ENCODE measurements at places on chromosomes 7 and 10.

DNA sequence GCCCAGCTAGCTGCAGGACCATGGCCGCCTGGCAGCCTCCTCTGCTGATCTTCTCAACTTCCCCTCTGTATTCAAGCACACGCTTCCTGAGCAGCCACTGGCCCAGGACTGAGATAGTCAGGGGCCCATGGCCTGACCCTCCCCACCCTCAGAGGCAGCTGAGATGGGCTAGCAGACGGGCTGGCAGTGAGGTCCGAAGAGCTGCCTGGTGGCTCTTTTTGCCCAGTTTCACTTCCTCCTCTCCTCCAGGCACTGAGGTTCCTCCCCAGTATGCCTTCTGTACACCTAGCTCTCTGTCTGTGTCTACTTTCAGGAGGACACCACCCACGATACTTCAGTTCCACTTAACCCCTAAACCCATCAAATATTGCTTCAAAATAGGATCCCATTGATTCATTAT is 395.6 kb downstream of the TNS3 start:
- DNase-seq = no peak

GRCh38 chr10:71734797-71735196 is 15.2 kb upstream of the C10orf105 start:
- DNase-seq = no peak

GRCh38 chr7:55086413-55087201 is 67.8 kb downstream of the EGFR start:
- DNase-seq = peak; percentile 81

- peak; percentile 7 for DNase-seq
Measured at GRCh38 chr10:23293145-23293724, 51.4 kb downstream of the C10orf67 start.

GRCh38 chr7:83305027-83305426 is 142.3 kb upstream of the PCLO start:
- no peak for DNase-seq

DNA sequence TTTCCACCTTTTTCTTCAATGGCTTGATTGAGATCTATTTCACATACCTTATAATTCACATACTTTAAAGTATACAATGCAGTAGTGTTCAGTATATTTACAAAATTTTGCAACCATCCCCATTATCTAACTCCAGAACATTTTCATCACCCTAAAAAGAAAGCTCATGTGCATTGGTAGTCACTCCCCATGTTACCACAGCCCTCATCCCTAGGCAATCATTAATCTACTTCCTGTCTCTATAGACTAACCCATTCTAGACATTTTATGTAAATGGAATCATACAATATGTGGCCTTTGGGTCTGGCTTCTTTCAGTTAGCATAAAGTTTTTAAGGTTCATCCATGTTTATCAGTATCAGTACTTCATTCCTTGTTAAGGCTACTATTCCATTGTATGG is 214.2 kb downstream of the WDR11 start:
- DNase-seq = no peak
